ENCODE measurements at places on chromosomes 5 and 9.

- no peak for DNase-seq
Measured at GRCh38 chr5:157563373-157563928, 12.1 kb downstream of the ADAM19 start.

DNA sequence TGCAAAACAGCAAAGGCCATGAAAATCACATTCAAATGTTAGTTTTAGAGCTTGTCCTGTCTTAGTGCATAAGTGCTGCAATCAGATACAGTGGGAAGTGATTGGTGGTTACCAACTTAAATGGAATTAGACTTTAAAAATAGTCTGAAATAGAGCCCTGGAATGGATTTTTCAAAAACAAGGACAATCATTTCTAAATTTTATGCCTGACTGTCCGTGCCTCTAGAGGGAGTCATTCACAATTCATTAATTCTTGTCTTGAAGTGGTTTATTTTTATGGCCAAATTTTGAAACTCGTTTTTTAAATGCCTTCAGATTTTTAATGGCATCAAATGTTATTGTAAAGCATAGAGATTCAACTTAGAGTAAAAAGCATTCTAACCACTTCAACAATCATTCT, 561.8 kb upstream of the DAB2 start:
- no peak for DNase-seq

DNA sequence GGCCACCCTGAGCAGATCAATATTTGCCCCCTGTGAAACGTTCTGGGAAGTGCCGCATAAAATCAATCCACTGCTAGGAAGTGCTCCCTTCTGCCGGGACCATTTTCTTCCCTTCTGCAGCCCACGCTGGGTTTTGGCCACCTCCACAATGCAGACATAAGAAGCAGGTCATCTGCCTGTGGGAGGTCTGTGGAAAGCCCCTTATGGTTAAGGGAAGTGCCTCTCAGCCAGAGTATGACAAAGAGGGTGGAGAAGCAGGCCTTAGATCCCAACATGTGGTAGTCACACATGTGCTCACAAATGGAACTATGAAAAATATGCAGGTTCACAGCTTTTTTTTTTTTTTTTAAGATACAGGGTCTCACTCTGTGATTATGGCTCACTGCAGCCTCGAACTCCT, 82.8 kb downstream of the SLC1A3 start:
- DNase-seq, result no peak

DNA sequence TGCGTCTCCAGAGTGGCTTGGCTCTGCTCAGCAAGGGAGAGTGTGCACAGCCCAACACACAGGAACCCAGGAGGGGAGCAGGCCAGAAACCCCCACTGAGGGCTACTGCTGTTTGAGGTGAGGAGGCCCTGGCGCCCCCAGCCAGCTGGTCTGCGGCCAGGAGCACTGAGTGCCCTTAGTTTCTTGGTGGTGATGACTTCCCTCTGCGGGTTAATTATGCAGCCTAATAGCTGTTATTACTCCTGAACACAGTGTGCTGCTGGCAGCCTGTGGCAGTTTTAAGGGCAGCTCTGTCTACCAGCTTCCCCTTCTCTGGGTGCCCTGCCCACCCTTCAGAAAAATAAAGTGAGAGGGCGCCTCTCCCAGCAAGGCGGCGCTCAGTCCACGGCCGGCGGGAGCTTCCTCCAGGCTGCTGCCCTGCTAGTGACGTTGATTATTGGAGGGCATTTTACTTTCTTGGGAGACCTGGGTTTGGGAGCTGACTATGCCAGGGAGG, 19.2 kb downstream of the GADD45G start:
- no peak for DNase-seq

DNA sequence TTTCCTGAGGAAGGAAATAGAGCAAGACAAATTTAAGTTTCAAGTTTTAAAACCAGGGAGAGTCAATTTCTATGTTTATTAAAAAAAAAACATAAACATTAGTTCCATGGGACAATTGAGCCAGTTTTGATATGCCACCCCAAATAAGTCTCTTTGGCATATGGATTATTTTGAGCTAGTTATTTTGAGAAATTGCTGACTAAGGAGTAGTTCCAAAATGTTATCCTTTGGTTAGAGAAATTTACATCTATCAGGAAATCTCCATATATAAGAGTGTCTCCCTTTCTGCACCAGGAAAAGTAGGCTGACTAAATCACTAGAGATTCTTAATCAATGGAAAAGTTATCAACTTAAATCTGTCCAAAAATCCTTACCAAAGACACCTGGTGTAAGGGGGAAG, 105.8 kb downstream of the HAPLN1 start:
- DNase-seq, result no peak

DNA sequence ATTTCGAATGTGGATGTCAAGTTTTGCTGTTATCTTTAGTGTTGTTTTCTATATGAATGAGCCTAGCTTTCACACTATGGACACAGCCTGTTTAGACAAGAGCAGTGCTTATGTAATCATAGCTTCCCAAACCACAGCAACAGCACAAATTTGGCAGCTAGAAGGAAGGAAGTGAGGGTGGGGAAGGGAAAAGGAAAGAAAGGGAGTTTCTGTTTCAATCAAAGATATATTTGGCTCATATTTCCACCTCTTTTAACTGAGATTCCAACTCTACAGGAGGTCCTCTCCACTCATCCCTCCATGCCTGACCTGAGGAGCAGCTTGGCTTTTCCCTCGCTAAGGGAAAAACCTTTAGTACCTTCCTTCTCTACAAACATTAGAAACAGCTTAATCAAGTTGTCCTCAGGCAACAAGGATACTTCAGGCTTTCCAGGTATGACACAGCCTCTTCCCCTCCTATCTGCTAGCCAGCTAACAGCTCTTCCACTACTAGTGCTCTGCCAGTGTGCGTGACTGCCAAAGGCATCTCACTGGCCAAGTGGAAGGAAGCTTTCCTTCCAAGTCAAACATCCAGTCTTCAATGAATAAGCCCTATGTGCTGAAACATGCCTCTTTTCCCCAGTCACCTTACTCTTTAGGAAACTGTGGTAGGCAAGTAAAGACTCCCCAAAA, 268.6 kb upstream of the PTGER4 start:
- no peak for DNase-seq

DNA sequence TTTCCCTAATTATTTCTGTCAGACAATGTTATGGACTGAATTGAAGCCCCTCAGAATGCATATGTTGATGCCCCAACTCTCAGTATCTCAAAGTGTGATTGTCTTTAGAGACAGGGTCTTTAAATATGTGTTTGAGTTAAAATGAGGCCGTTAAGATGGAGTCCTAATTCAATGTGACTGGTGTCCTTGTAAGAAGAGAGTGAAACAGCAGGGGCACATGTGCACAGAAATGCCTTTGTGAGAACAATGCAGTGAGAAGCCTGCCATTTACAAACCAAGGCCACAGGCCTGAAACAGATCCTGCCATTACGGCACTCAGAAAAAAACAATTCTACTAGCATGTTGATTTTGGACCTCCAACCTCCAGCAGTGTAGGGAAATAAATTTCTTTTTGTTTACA, 483.0 kb upstream of the DMAC1 start:
- no peak for DNase-seq

DNA sequence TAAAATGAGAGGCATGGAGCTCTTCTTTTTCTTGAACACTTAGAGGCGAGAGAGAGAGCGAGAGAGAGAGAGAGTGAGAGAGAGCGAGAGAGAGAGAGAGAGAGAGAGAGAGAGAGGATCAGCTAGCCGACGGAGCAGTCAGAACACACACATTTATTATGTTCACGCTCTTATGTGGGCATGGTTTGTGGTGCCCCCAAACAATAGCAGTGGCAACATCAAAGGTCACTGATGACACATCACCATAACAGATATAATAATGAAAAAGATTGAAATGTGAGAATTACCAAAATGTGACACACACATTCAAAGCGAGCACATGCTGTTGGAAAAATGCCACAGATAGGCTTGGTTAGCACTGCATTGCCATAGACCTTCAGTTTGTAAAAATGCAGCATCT, 116.1 kb downstream of the KDM4C start:
- DNase-seq, result no peak

GRCh38 chr5:54313311-54314270, 3.2 kb upstream of the ARL15 start:
- no peak for DNase-seq

DNA sequence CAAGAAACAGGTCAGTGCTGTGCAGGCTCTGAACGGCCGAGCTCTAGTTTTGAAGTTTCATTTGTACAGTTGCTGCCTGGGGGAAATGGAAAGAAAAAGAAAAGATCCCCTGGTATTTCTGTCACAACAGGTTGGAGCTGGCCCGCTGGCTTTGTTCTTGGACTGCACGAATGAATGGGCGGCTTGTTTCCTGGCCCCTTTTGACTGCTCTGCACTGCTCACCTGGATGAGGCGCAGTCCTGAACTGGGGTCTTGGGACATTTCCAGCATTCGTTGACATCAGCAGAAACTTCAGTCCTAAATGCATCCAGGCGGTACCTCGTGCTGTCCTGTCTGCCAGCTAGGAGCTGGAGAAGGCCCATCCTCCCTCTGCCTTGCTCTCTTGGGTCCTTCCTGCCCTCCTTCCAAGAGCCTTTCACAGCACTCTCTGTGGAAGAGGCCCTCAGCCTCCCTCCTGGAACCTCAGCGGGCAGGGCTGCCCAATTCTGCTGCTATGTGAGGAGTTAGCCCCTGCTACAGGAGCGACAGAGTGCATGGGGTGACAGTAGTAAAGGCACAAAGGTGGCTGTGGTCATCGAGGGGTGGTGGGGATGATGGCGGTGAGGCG, 189.2 kb downstream of the FSTL4 start:
- no peak for DNase-seq

- DNase-seq, result no peak
Measured at GRCh38 chr5:115246361-115246991, 16.2 kb downstream of the PGGT1B start.

DNA sequence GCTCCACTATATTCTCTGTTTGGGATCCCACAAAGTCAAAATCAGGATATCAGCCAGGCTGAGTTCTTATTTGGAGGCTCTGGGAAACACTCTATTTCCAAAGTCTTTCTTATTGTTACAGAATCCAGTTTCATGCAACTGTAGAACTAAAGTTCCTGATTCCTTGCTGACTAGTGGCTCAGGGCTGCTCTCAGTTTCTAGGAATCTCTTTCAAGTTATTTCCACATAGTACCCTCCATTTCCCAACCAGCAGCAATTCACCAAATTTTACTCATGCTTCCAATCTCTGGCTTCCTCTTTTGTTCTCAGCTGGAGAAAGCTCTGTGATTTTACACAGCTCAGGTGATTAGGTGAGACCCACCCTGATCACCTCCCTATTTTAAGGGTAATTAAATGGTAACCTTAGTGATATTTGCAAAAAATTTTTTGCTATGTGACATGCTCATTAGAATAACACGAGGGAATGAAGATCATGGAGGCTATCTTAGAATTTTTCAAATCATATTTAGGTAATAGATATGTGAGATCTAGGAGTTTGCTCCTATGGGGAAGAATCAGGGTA, 794.9 kb upstream of the ARRDC3 start:
- DNase-seq, result no peak

DNA sequence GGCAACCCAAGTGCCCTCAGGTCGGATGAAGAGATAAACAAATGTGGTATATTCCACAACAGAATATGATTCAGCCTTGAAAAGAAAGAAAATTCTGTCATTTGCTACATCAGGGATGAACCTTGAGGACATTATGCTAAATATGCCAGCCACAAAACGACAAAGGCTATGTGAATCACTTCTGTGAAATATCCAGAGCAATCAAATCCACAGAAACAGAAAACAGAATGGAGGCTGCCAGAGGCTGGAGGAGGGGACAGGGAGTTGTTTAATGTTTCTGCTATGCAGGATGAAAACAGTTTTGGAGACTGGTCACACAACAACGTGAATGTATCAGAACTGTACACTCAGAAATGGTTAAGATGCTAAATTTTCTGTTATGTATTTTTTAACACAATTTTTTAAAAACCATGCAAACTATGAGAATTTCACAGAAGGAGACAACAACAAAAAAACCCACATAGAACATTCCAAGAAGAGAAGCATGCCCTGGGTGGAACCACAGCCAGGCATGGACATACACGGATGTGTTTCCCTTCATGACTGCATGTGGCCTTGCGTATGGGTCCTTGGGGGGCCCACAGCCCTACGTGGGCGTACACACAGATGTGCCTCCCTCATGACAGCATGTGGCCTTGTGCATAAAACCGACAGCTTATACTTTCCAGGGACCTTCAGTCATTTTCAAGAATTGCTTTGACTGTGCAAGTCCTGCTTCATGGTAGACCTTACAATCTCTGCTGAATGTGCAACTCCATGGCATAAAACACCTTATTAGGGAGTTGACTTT, 146.7 kb downstream of the ROR2 start:
- DNase-seq, result no peak

DNA sequence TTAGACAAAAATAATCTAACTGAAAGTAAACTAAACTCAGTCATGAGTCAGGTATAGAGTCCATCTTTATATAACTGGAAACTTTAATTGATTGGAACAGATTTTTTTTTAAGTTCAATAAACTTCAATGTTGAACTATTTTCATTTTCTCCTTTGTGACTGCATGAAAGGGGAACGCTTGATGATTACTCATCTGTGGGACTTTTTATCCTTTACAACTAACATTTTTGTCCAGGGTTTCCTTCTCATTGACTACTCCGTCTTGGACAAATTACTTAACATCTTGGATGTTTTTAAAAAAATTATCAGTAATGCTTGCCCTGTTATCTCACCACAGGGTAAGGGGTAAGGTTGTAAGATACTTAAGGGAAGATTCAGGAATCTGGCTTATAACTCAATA, 1658.4 kb downstream of the MAT2B start:
- no peak for DNase-seq

DNA sequence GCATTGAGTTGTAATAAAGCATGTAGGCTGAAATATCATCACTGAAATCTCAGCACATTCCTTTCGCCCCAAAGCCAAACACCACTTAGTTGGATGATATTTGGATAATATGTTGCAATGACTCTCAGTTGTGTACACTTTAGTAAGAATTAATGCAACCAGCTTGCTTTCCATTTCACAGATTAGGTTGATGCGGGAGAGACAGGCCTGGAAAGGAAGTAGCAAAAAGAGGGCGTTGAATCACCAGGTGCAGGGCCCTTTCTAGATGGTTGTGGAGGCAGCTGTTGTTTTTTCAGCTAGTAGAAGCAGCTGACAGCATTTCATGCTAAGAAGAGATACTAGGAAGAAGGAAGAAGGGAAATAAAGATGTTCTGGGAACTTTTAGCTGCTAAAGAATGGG, 30.9 kb downstream of the DMRT3 start:
- no peak for DNase-seq

- DNase-seq, result no peak
Measured at GRCh38 chr9:91207729-91208418, 153.8 kb downstream of the AUH start.

- no peak for DNase-seq
Measured at GRCh38 chr9:91103931-91104330, 257.8 kb downstream of the AUH start.

Data from T1000 (cell line).